ENCODE measurements at places on chromosomes 3 and 15.

- no peak for DNase-seq
Measured at GRCh38 chr15:38722236-38722635, 157.6 kb upstream of the RASGRP1 start.

- DNase-seq, result no peak
Measured at GRCh38 chr3:58164199-58164879, 46.4 kb downstream of the DNASE1L3 start.

- DNase-seq, result no peak
Measured at GRCh38 chr3:143658861-143659260, 189.4 kb downstream of the SLC9A9 start.

DNA sequence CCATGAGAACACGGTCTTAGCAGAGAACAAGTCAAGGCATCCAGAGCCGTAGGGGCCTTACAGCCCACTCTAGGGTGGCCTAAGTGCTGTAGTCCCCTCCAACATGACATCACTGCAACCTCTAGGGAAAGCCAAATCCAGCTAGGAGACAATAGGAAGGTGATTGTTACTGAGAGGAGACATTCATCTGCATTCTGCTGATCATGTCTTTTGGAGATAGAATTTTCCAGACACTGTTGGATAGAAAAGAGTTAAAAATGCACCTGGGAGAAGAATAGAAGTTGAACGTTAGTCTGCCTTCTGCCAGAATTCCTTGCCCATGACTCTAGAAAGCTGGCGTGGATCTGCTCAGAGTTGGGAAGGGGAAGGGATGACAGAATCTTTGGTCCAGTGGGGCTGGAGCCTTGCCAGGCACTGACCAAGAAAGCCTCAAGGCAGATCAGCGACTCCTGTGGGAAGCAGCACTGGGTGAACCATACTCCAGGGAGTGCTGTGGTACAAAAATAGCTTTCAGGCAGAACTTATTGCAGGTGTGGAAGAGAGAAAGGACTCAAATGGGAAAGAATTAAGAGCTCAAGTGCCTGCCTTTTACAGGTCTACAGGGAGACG, 44.8 kb upstream of the RAF1 start:
- no peak for DNase-seq

GRCh38 chr3:12356996-12357395, 68.1 kb downstream of the PPARG start:
- DNase-seq, result no peak

GRCh38 chr3:141380987-141381386, 12.7 kb downstream of the ZBTB38 start:
- DNase-seq, result no peak

DNA sequence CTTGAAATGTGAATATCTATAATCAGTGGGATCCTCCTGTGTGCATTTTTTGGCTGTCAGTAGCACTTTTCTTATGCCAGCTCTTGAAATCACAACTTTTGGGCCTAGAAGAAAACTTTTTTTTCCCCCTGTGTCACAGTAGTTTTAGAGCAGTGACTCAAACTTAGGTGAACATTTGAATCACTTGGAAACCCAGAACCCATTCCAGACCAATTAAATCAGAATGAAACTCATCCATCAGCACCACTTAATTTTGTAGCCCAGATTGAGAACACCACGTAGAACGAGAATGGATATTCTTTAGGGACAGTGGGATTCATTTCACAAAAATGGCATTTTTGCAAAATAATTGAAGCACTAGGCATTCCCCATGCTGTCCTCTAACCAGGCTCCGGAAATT, 224.8 kb upstream of the NANOGP8 start:
- DNase-seq, result no peak

DNA sequence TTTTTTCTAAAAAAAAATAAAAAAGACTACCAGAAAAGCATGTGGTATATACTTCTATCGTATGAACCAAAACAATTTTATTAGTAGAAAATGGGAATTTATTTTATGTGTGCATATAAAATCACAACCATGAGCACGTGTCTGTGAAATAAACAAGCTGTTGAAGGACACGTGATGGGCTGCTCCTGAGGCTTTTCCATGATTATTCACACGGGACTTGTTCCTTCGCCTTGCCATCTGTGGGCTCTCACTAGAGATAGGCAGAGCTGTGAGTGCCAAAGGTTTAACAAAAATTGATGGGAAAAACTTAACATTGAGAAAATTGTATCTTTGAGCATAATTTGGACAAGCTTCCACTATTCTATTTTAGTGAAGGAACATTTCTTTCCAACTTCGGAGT, 12.4 kb upstream of the ETV5 start:
- DNase-seq, result no peak

GRCh38 chr3:8442993-8443650, 58.5 kb upstream of the LMCD1 start:
- no peak for DNase-seq

DNA sequence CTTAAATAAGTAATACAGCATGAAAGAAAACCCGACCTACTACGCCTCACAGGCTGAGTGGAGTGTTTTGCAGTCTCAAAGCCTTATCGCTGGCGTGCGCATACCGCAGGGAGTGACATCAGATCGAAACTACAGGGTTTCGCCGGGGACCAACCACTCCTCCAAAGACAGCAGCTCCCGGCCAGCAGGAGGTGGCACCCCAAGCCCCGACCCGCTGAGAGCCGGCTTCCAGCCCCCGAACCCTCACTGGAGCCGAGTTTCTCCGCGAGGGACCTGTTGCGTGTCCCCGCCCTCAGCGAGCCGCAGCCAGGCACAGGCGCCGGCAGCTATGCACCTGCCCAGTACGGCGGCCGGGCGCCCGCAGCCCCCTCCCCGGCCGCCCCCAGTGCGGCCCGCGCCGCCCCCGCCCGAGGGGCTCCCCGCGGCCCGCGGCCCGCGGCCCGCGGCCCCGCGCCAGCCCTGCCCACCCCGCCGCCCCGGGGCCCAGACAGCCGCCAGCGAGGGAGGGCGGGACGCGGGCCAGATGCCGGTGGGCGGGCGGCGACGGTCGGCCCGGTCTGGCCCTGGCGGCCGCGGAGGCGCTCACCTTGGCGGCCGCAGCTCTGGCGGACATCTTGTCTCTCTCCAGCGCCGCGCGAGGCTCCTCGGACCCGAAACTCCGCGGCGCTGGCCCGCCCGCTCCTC, 710 bp downstream of the TJP1 start:
- no peak for DNase-seq

DNA sequence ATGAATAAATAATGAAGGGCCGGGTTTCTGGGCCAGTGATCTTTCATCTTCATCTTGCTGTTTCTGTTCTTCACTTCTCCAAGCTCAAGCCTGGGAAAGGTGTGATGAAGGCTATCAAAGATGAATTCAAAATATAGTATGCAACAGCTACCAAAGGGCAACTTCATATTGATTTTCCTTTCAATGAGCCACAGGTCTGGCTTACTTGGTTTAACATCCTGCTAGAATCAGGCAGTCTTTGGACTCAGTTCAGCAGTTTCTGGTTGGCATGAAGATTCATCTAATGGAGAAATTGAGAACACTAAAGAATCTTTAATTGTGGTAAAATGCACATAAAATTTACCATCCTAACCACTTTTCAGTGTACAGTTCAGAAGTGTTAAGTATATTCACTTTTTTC, 43.3 kb downstream of the NFKBIZ start:
- no peak for DNase-seq

DNA sequence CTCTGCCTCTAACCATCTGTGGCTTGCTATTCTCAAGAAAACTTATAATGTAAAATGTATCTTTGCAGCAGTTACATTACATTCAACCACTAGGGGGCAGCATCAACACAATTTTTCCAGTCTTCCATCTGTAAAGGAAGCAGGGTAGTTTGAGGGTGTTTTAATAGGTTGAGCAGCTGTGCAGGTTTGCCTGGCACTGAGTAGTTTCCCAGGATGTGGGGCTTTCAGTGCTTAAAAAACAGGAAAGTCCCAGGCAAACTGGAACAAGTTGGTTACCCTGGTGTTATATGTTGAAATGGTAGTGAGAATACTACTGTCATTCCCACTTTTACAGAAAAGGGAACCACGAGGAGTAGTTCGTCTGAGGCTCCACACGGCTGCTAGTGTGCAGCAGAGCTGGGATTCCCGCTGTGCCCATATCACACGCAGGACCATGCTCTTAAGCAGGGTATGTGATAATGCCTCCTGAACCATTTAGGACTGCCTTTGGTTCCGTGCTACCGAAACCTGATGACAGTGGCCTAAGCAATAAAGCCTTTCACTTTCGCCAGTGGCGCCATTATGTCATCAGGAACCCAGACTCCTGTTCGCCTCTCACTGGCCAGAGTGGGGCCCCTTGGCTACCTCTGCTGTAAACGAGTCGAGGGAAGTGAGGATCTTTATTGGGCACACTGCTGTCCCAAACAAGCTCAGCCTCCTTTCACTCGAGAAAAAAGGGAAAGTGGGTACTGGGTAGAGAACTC, 64.7 kb upstream of the ZBTB38 start:
- no peak for DNase-seq

DNA sequence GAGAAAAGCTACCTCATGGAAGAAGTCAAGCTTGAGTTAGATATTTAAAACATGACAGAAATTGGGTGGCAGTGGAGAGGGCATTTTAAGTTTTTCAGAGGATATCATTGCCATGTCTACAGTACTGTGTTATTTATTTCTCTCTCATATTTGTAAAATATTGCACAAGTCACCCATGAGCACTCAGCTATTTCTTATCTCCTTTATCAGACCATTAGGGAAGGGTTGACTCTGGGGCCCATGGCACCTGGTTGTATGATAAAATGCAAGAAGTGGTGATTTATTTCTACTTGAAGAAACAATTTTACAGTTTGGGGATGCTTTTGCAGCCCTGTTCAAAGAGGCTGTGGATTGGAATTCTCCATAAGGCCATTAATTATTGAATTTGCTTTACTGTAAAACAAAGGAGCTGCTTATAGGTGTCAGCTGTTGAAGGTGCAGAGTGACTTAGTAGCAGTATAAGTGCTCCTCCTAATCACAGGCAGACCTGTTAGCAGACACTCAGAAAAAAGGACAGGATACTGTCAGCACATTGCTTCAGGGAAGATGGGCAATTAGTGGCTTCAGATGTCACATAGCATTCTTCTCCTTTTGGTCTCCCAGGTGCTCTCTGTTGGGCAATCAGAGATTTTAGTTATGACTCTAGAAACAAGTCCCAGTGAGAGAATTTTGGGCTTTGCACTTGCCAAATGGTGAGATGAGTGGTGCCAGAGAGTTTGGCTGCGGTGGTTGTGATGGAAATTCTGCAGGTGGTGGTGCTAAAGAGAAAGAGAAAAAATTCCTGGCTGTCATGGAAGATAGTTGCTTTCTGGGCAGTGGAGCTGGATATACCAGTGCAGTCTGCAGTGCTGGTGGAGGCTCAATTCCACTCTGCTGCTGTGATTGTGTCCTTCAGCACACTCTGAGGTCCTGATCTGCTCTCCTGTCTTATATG, 129.7 kb upstream of the ROPN1 start:
- DNase-seq, result no peak

- no peak for DNase-seq
Measured at GRCh38 chr3:27431116-27431515, 53.1 kb downstream of the SLC4A7 start.

- peak; percentile 64 for DNase-seq
Measured at GRCh38 chr3:43894176-43895049, 203.7 kb downstream of the ABHD5 start.

- no peak for DNase-seq
Measured at GRCh38 chr15:27861171-27861570, 237.9 kb downstream of the OCA2 start.

DNA sequence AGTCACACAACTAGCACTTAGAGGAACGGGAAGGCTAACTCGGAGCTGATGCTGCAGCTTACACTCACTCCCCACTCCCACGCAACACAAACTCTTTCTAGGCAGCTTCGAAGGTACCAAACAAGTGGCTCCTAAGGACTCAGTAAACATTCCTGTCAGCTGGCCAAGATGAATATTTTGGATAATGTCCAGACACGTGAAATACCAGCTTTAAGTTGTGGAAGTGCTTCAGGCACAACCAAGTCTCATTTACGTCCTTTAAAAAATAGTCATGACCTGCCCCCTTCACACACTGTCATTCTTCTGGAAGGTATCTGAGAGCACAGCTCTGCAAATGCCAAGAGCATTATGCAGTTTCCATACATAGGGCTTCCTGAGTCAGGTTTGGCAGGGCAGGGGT, 1005.9 kb upstream of the CFAP20DC start:
- no peak for DNase-seq

- no peak for DNase-seq
Measured at GRCh38 chr3:41365973-41366372, 166.7 kb downstream of the CTNNB1 start.

GRCh38 chr15:69091654-69092053, 68.8 kb upstream of the GLCE start:
- DNase-seq, result no peak

GRCh38 chr15:97521381-97522285, 438.9 kb upstream of the ARRDC4 start:
- DNase-seq, result no peak

GRCh38 chr3:129316248-129317013, 37.8 kb downstream of the HMCES start:
- peak; percentile 94 for DNase-seq

- DNase-seq, result no peak
Measured at GRCh38 chr3:73511571-73512525, 112.9 kb downstream of the PDZRN3 start.

DNA sequence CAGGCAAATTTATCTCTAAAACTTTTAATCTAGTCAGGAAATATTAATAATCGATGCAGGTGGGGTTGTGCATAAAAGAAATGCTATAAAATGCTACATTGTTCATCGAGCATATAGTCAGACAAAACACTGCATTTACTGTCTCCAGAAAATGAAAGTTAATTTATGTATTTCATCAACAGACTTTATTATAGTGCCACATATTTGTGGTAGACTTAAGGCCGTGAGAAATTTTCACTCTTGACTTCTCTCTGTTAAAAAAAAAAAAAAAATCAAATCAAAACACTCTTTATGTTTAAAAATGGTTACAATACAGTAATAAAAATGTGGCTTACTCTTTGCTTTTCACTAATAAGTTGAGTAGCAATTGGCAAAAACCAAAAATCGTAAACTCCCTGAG, 67.4 kb downstream of the RBMS3 start:
- DNase-seq, result no peak

All from activated T-cell treated with anti-CD3 and anti-CD28 coated beads, Interleukin-2, amount 50 U/mL, for 24 hours (primary cell).